ENCODE measurements at places on chromosomes 5 and 9.

DNA sequence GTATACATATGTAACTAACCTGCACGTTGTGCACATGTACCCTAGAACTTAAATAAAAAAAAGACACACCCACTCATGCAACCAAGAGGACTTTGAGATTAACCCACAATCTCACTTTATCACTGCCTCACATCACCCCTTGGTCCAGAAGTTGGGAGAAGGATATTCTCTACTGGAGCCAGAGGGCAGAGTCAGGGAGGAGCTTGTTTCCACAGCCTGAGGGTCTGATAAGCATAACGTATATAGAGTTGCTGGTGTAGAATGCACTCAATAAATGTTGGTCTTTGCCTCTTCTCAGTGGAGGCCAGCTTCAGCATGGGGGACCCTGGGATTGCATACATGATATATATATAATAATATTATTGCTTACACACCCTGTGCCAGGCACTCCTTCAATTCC is 10.1 kb downstream of the KCNV2 start:
- no peak for DNase-seq

GRCh38 chr9:37209431-37210386 is 89.3 kb downstream of the ZCCHC7 start:
- DNase-seq: no peak

GRCh38 chr9:75185585-75186170 is 97.4 kb downstream of the OSTF1 start:
- DNase-seq: no peak

- DNase-seq: no peak
These were observed 18.8 kb upstream of the TEK start for GRCh38 chr9:27090231-27090630.

Measured in occipital lobe (tissue), 3 donors.